ENCODE measurements at places on chromosomes 5 and 9.

DNA sequence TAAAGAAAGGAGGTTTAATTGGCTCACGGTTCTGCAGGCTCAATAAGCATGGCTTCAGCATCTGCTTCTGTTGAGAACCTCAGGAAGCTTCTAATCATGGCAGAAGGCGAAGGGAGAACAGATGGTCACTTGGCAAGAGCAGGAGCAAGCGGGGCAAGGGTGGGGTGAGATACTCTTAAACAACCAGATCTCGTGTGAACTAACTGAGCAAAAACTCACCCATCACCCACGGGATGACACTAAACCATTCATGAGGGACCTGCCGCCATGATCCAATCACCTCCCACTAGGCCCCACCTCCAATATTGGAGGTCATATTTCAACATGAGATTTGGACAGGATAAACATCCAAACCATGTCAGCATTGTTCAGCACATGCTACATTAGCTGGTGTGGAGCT, 89.1 kb upstream of the HAND1 start:
- no peak for DNase-seq

DNA sequence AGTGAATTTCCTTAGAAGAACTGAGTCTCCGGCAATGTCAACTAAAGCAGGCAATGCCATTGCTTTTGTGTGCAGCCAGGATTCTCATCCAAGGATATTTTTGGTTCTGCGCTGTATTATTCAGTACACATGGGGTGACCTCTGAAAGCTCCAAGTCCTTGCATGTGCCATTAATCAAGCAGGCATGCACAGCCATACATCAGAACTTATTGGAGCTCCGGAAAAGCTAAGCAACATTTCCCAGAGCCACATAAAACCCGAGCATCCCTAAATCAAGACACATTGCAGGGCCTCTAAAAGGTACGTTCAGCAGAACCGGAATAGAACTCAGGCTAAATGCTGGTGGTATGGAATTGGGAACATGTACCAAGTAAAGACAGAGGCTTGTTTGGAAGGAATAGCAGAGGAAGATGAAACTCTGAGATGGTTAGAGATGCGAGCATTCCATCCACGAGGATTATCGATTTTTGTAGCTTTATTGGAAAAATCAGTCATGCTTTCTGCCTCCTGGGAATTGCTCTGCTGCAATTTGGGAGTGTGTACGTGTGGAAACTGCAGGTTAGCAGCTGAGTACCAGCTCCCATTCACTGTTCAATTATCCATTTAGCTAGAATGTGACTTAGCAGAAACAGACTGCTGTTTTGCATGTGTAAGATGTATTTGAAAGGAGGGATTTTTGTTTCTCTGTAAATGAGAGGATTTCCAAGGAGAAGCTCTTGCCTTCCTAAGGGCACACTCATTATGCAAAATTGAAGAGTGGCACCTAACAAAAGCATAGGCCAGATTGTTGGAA, 143.7 kb upstream of the WWC1 start:
- no peak for DNase-seq

DNA sequence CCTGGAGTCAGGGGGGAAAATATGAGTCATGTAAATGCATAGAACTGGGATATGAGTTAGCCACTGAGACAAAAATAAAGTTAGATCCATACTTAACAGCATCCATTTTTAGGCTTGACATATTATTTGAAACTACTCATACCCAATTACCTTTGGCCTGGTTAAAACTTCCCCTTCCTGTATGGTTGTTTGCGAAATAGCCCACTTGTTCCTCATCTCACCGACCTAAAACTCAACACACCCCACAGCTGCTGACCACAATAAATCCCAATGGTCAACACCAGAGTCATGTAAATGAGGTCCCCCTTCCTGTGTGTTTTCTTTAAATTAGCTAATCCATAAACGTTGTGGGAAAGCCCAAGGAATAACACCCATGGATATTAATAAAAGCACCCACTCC, 55.2 kb upstream of the TMEM215 start:
- DNase-seq: no peak

- no peak for DNase-seq
These were observed 41.2 kb downstream of the RCL1 start for GRCh38 chr9:4833781-4834560.

DNA sequence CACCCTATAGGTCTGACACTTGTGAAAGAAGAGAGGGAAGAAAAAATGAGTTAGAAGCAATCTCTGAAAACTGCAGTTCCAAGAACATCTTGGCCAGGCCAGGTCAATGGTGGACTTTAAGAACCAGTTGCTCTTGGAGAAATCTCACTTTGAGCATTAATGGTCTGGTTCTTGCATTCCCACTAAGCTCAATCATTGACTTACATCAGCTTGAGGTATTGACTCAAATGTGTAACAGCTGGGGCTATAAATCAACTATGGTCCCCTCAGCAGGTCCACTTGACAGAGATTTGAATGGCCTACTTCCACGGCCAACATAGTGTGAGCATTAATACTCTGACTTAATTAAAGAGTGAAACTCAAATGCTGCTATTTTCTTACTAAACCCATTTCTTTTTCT, 357.8 kb upstream of the RGMB start:
- DNase-seq: no peak

DNA sequence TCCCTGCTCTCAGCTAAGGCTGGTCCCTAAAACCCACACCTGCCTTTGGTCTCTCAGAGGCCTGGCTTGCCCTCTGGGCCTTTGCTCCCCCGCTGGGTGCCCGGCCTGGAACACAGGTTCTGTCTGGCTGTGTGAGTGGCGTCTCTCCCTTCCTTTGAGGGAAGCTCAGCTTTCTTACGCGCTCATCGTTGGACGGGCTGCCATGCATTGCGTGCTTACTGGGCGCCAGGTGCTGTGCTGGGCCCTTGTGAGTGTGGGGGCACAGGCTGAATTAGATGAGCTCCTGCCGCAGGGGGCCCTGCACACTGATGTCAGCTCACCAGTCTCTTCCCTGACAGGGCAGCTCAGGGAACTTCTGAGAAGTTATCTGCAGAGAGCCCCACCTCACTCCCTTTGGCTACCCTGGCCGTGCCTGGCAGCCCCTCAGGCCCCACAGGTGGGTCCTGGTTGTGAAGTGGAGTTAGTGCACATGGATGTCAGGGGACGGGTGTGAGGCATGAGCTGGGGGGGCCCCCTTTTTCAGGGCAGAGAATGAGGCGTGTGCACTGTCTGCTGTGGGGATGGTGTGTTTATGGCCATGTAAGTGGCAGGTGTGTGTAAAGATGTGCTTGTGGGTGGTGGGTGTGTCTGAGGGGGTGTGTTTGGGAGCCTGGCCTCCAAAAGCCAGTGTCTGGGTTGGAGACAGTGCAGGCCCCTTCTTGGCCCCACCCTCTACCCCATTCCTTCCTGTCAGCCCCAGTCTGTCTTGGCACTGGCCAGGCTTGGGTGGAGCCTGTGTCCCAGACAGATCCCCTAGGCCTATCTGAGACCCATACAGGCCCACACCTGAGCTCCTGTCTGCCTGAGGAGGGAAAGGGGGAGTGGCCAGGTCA, 7.5 kb upstream of the RMND5B start:
- no peak for DNase-seq

DNA sequence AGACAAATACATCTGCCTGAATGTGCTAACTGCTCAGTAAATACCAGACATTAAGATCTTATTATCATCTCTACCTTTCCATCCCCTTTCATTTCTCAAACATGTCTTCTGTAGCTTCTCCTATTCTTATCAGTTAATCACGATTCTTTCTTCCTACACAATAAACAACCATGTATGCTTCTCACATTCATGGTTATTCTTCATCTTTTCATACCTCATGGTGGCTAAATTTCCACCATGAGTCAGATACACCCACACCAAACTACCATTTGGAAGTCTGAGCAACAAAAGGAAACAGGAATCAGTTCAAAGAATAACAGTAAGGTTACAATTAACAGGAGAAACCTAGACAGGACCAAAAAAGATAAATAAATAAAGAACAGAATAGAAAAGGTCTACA, 7.7 kb downstream of the ZNF622 start:
- DNase-seq: no peak

- peak; percentile 30 for DNase-seq
These were observed 35.6 kb upstream of the N4BP3 start for GRCh38 chr5:178077751-178078150.

DNA sequence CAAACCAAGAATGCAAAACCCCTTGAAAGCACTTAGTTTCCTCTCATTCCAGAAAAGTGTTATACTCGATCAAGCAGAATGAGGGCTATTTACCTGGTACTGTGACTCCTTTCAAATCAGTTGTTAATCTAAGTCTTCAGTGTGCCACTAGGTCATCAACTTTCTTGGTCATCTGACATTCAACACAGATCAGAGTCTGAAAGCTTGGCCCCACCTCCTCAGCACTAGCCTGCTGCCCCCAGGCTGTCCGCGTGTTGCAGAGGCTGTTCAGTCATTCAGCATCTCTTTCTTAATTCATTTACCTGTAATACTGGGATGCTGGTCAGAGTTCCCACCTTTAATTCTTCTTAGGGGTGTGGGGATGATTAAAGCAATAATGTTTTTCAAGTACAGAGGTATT, 28.5 kb downstream of the ENC1 start:
- no peak for DNase-seq

GRCh38 chr9:85258823-85259370, 482.9 kb downstream of the AGTPBP1 start:
- DNase-seq: peak; percentile 75

GRCh38 chr5:114360816-114361723, 800 bp upstream of the KCNN2 start:
- peak; percentile 89 for DNase-seq
